ENCODE measurements at places on chromosomes 2 and 18.

GRCh38 chr2:47720559-47720958, 62.4 kb upstream of the MSH6 start:
- no peak for DNase-seq

DNA sequence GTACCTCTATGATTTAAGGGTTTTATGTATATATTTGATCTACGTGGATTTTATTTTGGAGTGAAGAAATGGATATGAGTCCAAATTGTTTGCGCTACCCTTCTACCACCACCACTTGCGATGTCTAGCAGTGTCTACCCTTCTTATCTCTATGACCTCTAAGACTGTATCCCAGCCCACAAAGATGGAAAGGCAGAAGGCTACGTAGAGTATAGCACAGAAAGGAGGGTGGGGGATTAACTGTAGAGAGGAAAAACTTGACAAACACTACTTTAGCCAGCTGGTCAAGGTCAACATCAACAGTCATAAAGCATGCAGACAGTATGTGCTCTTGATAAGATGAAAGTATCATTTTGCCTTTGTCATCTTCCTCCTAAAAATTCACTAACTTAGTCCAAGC, 14.4 kb downstream of the ITSN2 start:
- DNase-seq, result no peak

DNA sequence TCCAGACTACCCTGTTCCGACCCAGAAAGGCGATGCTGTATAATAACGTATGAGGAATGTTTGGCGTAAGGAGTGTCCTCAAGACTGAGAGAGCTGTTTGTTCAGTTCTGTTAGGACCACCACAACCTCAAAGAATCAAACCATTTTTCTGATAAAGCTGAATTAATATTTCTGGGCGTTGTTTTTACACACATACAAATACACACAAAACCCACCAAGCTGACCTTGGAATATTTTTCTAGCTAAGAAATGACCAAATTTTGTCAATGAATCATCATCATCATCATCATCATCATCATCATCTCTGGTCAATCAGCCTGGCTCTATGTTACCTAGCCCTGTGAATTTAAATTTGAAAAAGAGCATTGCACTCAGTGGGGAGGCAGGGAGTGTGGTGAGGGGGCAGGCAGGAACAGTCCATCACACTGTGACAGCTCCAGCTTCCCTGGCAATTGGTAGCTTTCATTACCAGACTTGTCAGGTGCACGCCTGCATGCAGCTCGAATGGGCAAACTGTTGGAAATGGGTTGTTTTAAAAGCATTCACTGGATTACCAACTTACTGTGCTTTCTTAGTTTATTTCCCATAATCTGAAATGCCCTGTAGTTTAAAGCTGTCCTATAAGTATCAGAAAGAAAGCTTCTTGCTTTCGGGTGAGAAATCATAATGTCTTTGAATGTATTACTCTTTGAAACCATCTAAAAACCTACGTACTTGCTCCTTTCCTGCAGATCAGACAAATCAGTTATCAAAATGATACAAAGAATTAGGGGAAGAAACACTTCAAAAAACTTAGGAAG, 6.9 kb upstream of the POU3F3 start:
- DNase-seq, result no peak

DNA sequence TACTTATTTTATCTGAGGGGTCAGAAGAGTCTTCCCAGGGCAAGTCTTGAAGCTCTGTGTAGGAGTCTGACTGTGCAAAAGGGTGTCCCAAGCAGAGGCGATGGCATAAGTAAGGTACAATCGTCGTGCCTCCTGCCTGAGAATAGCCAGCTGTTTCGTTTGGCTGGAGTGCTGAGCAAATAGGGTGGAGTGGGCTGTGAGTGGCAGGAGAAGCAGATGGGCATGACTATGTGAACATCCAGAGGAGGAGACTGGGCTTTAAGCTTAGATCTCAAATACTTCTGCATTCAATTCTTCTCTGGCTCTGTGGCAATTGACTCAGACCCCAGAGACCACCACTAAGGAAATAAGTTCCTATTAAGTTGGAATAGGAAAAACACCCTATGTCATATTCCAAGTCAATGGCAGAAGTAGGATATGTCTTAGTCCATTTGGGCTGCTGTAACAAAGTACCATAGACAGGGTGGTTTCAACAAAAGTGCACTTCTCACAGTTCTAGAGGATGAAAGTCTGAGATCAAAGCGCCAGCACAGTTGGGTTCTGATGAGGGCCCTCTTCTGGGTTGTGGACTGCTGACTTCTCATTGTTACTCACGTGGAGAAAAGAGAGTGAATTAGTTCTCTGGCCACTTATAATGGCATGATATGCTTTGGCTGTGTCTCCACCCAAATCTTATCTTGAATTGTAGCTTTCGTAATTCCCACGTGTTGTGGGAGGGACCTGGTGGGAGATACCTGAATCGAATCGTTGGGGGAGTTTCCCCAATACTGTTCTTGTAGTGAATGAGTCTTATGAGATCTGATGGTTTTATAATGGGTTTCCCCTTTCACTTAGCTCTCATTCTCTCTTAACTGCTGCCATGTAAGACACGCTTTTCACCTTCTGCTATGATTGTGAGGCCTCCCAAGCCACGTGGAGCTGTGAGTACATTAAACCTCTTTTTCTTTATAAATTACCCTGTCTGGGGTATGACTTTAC, 120.2 kb downstream of the LPIN1 start:
- no peak for DNase-seq

- DNase-seq, result no peak
Measured at GRCh38 chr2:109213646-109214433, 84.8 kb downstream of the SH3RF3 start.

DNA sequence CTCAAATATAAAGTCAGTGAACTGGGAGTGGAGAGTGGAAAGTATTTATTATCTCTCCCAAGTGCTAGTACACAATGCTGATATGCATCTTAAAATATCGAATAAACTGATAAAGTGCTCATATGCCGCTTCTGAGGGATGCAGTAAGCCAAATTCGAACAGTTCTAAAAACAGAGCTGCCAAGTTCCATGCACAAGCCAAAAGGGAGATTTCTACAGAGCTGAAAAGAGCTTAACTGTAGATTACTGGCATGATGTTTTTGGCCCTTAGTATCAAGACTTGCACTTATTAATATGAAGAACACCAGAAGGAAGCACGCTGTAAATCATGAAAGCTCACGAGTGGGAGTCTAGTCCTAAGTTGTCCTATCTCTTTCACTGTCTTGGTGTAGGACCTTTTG, 7.9 kb downstream of the TMEFF2 start:
- no peak for DNase-seq

GRCh38 chr2:188307850-188308283, 16.2 kb downstream of the GULP1 start:
- no peak for DNase-seq

Data from right hindlimb (tissue), 1 donor.